ENCODE measurements at places on chromosomes 13 and 19.

GRCh38 chr19:14434543-14435319 lies 1.6 kb downstream of the PKN1 start:
- DNase-seq, result no peak

DNA sequence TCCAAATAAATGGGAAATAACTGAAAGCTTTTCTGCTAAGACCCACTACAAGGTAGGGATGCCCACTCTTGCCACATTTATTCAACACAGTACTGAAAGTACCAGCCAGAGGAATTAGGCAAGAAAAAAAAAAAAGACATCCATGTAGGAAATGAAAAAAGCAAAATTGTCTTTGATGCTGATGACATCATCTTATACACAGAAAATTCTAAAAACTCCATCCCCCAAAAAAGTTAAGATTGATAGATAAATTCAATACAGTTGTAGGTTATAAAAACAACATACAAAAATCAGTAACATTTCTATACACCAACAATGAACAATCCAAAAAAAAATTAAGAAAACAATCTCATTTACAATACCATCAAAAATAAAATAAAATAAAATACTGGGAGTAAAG lies 330.4 kb downstream of the RBM26 start:
- DNase-seq, result no peak

DNA sequence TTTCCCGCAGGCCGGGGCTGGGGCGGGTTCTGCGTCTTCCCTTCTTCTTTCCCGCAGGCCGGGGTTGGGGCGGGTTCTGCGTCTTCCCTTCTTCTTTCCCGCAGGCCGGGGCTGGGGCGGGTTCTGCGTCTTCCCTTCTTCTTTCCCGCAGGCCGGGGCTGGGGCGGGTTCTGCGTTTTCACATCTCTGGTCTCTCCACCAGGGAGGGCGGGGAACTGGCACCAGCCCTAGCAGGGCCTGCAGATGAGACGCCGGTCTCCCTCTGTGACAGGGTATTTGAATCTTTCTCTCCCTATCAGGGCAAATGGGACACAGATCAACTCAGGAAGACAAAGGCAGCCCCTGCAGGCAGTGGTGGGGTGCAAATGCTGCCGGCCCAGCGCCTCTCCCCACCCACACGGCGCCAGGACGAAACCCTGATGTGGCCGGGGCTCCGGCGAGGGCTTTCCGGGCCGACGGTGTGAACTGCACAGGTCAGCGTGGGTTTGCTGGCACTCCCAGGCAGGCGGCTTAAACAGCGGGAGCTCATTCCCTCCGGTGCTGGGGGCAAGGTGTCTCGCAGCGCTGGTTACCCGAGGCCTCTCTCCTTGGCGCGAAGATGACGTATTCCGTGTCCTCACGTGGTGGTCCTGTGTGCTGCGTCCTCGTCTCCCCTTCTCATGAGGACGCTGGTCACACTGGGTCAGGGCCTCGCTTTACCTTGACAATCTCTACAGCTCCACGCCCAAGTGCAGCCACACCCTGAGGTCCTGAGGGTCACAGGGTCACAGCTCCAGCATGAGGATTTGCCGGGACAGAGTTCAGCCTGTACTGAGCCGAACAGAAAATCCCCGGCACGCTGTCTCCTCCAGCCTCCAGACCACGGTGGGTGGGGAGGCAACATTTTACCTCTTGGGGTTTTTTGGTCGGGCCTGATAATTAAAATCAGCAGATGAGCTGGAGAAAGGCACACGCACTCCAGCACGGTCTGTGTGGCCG lies 717 bp upstream of the C13orf46 start:
- no peak for DNase-seq

DNA sequence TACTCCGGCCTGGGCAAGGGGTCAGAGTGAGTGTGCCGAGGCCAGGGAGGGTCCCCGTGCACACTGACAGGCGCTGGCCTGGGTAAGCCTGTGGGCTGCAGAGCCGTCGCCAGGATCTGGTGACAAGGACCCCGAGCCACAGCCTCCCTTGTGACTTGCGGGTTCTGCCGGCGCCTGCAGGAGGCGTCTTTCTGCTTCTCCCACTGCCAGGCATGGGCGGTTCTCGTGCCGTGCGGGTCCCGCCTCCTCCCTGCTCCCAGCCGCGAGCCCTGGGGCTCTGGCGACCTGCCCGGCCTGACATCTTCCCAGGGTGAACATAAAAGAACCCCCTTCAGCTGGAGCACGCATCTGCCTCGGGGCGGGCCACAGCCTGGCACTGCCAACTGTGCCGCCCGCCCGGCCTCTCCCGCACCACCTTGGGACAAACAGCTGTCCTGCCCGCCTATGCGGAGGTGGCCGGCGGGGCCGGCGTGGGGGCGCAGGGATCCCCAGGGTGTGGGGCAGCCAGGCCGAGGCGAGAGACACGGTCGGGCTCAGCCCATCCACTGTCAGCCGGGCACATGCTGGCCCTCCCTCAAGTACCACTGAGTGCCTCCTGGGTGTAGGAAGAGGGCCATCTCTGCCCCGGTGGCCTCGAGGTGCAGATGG lies 1.5 kb upstream of the HCN2 start:
- DNase-seq, result no peak

- no peak for DNase-seq
Measured at GRCh38 chr13:49221590-49221965, 1.4 kb downstream of the MLNR start.

- no peak for DNase-seq
Measured at GRCh38 chr13:77398825-77399620, 72.1 kb upstream of the MYCBP2 start.

DNA sequence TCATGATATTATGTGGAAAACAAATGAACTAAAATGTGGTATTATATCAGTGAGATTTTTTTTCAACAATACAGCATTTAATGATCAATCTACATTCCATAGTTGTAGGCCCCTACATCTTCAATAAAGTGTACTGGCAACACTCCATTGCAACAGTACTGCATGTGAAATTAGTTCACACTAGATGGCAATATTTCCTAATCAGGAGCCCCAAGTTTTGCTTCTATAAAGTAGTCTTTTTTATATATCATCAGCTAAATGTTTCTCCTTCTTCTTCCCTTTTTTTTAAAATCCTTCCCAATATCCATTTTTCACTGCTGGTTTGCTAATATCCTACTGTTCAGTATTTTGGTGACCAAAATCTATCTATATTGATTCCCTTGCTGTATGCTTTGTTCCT lies 528.3 kb upstream of the ATXN8OS start:
- no peak for DNase-seq

- DNase-seq, result no peak
Measured at GRCh38 chr19:1049800-1050199, 9.9 kb downstream of the ABCA7 start.

- no peak for DNase-seq
Measured at GRCh38 chr13:23848019-23848418, 41.2 kb downstream of the MIPEP start.

- DNase-seq, result no peak
Measured at GRCh38 chr19:54193011-54193410, 1.9 kb downstream of the TSEN34 start.

- no peak for DNase-seq
Measured at GRCh38 chr19:16822648-16823047, 6.5 kb upstream of the SIN3B start.

GRCh38 chr13:111005364-111005763 lies 90.5 kb upstream of the ANKRD10 start:
- no peak for DNase-seq

- no peak for DNase-seq
Measured at GRCh38 chr19:14418856-14419105, 360 bp downstream of the DDX39A start.

GRCh38 chr13:75480671-75481175 lies 1.2 kb downstream of the TBC1D4 start:
- peak; percentile 58 for DNase-seq

DNA sequence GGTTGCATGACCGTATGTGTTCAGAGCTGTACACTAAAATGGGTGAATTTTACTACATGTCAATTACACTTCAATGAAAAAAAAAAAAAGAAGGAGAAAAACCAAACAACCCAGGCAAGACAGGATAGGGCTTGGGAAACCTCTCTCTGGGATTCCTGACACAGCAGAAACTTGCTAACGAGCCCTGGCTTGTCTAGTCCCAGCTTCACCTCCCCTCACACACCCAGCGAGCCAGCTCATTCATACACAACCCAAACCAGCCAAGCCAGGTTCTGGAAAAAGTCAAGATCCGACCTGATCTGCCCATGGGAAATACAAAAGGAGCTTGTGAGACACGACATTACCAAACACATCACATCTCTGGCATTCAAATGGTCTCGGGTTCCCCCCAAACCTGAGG lies 3.7 kb upstream of the TECR start:
- peak; percentile 97 for DNase-seq

GRCh38 chr19:29699861-29700260 lies 15.2 kb downstream of the C19orf12 start:
- no peak for DNase-seq

- no peak for DNase-seq
Measured at GRCh38 chr13:80196756-80197155, 144.2 kb downstream of the SPRY2 start.

DNA sequence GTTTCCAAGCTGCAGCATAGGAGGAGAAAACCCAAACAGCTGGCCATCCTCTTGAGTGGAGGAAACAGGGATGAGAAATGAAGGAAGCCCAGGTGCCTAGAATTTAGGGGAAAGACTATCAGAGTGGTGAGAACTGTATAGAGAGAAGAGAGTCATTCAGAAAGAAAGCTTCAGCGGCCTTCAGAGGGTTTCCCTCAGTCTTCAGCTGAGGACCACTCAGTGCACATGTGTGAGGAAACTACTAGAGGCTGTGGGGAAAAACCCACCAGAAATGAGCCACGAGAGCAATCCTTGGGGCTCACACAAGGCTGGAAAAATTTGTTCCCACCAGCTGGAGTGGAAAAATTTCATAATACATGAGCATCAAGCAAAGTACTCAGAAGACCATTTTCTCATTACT lies 35.2 kb upstream of the CPB2 start:
- DNase-seq, result no peak

DNA sequence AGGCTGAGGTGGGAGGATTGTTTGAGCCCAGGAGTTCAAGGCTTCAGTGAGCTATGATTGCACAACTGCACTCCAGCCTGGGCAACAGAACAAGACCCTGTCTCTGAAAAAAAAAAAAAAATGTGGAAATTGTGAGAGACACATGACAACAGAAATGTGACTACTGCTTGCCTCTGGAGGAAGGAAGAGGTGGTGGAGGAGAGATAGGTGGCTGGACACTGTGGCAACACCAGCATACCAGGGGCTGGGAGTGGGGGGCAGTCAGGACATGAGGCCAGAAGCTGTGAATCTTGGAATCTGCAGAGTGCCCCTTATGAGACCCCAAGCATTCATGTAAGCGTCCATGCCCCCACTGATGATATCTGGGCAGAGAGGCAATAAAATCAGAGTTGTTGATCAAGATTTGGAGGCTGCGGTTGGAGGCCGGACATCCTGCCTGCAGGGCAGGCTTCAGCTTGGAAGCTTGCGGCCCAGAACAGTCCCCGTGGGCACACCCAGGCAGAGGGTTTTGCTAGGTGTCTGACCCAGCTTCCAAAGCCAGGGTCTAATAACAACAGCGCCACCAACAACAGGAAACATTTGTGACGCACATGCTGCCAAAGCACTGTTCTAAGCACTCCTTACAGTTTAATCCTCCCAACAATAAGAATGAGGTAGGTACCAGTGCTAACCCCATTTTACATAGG lies 16.9 kb downstream of the FAM187B start:
- DNase-seq, result no peak

GRCh38 chr19:21835429-21835809 lies 563 bp downstream of the ZNF43 start:
- DNase-seq, result no peak

- DNase-seq, result no peak
Measured at GRCh38 chr19:33553530-33554310, 32.1 kb upstream of the PEPD start.

- no peak for DNase-seq
Measured at GRCh38 chr13:112467236-112467635, 91.1 kb downstream of the SPACA7 start.

- no peak for DNase-seq
Measured at GRCh38 chr13:79660361-79660760, 179.4 kb downstream of the NDFIP2 start.

DNA sequence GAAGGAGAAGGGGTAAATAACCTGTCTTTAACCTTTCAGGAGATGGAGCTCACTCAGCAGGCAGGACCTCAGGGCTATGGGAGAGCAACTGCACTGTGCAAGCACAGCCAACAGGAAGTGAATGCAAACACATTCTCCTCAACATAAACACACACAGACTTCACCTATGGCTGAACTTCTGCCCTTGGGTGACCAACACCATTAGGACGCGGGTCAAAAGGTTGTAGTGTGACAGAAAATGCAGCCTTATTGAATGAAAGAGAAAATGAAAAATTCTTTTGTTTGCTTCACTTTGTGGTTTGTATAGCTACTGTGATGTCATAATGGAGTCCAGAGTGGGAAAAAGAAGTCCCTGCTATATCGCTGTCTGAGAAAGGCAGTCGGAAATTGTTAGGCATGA lies 323.0 kb downstream of the NDFIP2 start:
- no peak for DNase-seq

GRCh38 chr13:66345971-66346370 lies 884.2 kb downstream of the PCDH9 start:
- no peak for DNase-seq

DNA sequence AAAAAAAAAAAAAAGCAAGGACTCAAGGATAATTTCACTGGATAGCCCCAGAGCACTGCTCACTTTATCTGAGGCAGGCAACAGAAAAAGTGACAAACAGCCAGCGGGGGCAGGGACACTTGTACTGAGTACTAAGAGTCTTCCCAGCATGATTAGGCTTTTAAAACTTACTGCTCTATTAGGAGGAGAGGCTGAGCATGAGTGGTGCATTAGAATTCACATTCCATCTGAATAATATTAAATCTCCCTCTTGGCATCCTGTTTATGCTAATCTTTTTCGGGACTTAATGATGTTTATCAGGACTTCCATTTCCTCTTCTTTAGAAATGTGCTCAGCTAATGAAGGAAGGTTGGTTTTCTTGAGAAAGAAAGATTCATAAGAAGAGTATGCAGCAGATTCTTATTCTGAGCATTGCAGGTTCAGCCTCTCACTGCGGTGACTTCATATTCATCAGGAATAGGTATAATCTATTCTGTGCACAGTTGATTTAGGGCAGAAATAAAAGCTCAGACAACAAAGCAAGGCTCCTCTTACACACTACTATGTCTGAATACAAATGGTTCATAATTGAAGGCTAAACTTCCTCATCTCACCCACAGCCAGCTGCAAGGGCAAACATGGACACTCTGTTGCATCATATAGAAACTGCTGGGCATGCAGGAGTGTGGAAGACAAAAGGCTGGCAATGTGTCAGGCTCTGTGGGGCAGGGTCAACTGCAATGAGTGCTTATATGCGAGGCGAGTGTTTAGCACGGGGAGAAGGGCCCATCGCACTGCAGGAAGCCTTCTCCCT lies 107.0 kb downstream of the KL start:
- DNase-seq, result no peak

- DNase-seq, result no peak
Measured at GRCh38 chr19:51701468-51702100, 8.5 kb downstream of the SPACA6 start.

GRCh38 chr19:15279326-15279904 lies 47.2 kb upstream of the EPHX3 start:
- no peak for DNase-seq

- DNase-seq, result no peak
Measured at GRCh38 chr13:37601648-37602440, 3.3 kb upstream of the POSTN start.
